ENCODE measurements at places on chromosomes 7 and 10. TPM values are rescaled to one million over a fixed set of nuclear protein-coding genes. Genes with fewer than 3 reads are reported as not detected.

DNA sequence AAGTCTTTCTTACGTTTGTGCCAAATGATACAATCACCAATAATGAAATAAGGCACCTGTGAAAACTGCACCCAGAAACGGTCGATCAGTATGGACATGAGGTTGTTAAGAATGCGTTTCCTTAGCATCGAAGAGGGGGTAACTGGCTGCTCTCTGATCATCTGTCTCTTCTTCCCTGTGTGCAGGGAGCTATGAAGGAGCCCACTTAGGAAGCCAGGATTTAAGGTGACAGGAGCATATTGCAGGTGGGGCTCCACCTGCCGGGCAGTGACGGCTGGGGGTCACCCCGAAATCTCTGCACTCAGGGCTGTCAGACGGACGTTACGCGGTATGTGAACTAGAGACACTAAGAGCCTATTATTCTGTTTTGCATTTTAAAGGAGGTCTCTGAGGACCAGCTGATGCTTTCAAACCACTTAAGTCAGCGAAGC, 64.5 kb downstream of the CARD11 start:
- DNase-seq, result peak; percentile 82
- peak overlapping the region; percentile 65 for H3K4me3 ChIP-seq
- H3K27me3 ChIP-seq, result no peaks in the 10 kb centered on the region

DNA sequence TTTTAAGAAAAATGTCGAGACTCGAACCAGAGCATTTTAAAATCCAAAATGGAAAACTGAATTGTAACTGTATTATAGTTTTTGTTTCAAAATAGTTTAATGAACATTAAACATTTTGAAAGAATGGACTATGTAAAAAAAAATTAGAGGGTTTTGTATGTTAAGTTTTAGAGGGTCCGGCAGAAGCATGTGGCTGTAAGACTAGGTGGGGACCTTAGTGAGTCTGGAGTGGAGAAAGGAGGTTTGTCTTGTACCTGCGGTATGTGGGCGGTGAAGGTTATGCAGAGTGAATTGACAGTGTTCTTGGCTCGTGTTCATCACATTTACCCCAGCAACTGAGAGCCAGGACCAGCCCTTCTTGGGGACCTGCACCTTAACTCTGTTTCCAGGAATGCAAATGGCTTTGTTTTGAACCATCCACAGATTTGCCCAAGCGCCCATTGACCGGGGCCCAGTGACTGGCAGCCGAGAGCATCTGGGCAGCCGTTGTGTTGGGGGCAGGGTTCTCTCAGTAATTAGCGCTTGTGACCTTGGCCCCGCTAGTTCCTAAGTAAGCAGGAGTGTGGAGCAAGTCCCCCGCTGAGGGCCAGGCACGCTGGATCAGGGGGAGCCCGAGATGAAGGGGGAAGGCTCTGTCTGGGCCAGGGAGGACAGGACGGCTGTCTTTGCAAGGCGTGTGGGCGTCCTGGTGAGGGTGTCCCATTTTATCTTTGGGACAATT, 1.4 kb upstream of the KLF6 start:
- H3K27me3 ChIP-seq, result no peaks in the 10 kb centered on the region
- no peak overlapping the region for H3K27ac ChIP-seq
- H3K4me1 ChIP-seq, result peaks cover 23% of the 10 kb centered on the region

GRCh38 chr10:34716958-34717357, 98.1 kb downstream of the PARD3 start:
- no peaks in the 10 kb centered on the region for H3K36me3 ChIP-seq
- no peak overlapping the region for H3K27ac ChIP-seq
- H3K27me3 ChIP-seq, result no peaks in the 10 kb centered on the region
- no peak overlapping the region for H3K4me3 ChIP-seq

DNA sequence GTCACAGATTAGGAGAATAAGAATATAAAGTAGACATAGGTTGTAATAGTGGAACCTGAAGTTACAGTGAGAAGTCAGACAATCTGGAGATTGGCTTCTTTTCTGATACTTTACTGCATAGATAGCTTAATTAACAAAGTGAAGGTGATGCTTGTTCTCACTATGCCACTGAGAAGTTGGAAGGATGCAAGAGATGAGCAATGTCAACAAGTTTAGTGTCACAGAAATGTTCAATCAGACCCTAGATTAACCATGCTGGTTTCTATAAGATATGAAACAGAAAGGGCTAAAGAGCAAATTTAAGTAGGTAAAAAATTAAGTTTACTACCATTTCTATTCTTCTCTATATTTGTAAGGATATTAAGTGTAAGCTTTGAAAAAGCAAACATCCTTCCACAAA, 838.6 kb upstream of the SORCS1 start:
- no peak overlapping the region for H3K4me3 ChIP-seq
- no peak overlapping the region for H3K27ac ChIP-seq
- no peaks in the 10 kb centered on the region for H3K36me3 ChIP-seq

- no peak overlapping the region for H3K27ac ChIP-seq
- no peaks in the 10 kb centered on the region for H3K36me3 ChIP-seq
- no peak overlapping the region for H3K4me3 ChIP-seq
- H3K27me3 ChIP-seq, result no peaks in the 10 kb centered on the region
- H3K4me1 ChIP-seq, result no peaks in the 10 kb centered on the region
Measured at GRCh38 chr10:125037145-125037877, 95.4 kb downstream of the ZRANB1 start.

The FAM237B gene
- not detected for total RNA-seq

Data from Karpas-422 (cell line).